ENCODE measurements at places on chromosomes 7 and 10. TPM values are rescaled to one million over a fixed set of nuclear protein-coding genes. Genes with fewer than 3 reads are reported as not detected.

Gene COL17A1
- 1.2 TPM for total RNA-seq

Gene SLC18A2
- not detected for total RNA-seq

Gene TMEM236
- total RNA-seq: 0.24 TPM

Gene INSYN2A
- not detected for total RNA-seq

Gene PIK3CG
- 4.9 TPM for total RNA-seq

Gene MSS51
- 3.5 TPM for total RNA-seq

Gene HOXA10
- 27.6 TPM for total RNA-seq

Gene ITGA8
- total RNA-seq: 0.12 TPM

Gene HOGA1
- total RNA-seq: 0.91 TPM

Gene HOXA9
- total RNA-seq: 62.9 TPM

Gene CALY
- total RNA-seq: not detected

Gene COMMD3
- 49.8 TPM for total RNA-seq

Gene WNT16
- total RNA-seq: not detected

Gene CCDC3
- 1.2 TPM for total RNA-seq

Gene NAT16
- not detected for total RNA-seq

DNA sequence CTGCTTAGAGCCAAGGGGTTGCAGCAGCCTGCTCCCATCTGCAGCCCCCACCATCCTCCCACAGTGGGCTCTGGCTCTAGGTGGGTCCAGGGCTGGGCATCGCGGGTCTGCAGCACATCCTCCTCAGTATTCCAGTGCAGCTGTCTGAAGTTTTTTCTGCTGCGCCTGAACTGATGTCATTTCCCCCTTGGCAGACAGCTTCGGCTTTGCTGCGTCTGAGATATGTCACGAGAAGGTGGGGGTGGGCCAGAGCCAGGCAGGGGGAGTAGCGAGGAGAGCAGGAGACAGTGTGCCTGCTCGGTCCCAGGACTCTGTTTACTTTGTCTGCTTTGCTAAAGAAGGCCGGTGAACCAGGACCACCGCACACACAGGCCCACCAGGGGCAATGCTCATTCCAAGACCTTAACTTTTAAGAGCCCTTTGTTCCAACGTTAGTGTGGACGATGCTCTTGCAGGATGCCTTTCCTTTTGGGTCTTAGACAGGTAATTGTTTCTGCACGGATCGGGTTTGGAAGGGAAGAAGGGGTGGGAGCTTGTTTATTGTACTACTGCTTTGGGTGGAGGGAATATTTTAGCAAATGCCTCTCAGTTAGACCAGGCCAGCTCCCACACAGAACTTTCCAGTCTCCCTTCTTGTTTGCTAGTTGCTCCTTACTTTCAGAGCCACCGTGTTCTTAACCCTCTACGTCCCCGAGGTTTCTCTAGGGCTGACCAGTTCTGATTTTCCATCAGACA lies 32.4 kb downstream of the WBP1L start:
- DNase-seq: peak; percentile 98

DNA sequence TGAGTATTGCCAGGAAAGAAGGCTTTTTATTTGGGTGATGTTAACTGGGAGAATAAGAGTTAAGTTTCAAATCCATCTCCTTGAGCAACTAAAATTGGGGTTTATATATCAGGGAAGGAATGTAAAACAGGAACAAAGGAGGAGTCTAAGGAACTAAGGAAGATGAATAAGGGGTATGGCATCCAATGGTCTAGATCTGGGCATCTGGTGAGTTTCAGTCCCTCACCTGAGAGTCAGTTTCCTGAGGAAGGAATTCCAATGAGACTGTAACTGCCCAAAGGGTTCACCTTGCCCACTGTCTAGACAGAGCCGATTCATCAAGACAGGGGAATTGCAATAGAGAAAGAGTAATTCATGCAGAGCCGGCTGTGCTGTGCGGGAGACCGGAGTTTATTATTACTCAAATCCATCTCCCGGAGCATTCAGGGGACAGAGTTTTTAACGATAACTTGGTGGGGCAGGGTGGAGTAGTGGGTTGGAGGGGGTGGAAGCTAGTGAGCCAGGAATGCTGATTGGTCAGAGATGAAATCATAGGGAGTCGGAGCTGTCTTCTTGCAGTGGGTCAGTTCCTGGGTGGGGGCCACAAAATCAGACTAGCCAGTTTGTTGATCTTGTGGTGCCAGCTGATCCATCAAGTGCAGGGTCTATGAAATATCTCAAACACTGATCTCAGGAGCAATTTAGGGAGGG lies 188.3 kb upstream of the STK17A start:
- DNase-seq: no peak

GRCh38 chr7:26668821-26669220 lies 195.6 kb downstream of the SKAP2 start:
- DNase-seq: no peak

GRCh38 chr10:14413523-14413922 lies 82.8 kb upstream of the FRMD4A start:
- DNase-seq: no peak

- no peak for DNase-seq
These were observed 61.5 kb downstream of the KCND2 start for GRCh38 chr7:120334475-120334874.

GRCh38 chr7:74657692-74658177 lies at the start of gene GTF2I:
GTF2I (plus strand) TSS chr7:74657718; CDS start chr7:74689129, 31,411 bp downstream.
- DNase-seq: no peak

- DNase-seq: no peak
These were observed 106.7 kb downstream of the CACNB2 start for GRCh38 chr10:18246967-18247366.

DNA sequence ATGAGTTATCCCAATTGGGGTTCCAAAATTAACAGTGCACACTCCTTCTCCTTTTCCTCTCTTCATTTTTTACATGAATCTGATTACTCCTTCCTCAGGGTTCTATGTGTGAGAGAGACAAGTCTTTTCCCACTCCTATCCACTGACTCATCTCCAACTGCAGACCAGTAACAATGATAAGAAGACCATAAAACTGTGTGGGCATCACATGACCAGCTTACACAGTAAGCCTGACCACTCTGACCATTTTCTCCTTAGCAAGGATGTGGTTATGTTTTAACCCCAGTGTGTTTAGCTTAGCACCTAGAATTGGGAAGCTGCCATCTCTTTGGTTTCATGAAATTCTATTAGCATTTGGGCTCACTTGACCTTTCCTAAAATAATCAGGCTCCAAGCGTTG lies 145.0 kb upstream of the CALCR start:
- no peak for DNase-seq

GRCh38 chr7:127817466-127817865 lies 165.5 kb downstream of the SND1 start:
- no peak for DNase-seq

GRCh38 chr10:125340903-125341302 lies 180.5 kb upstream of the CTBP2 start:
- no peak for DNase-seq

- DNase-seq: no peak
These were observed 11.1 kb downstream of the HTR7 start for GRCh38 chr10:90846746-90847145.

DNA sequence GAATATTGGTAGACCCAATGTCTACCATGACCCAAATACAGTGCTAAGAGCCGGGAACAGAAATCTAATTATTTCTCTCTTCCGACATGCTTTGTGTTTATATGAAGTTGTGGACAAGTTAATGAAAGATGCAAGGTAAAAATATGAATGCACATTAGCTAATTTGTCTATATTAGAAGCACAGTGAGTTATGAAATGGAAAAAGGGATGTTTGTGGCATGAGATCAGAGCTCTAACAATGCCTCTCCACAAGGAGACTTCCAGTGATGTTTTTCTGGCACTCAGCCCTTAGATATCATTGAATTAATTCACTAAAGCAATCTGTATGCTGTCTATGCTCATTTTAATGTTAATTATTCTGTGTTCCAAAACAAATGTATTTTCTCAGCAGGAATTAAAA lies 897.2 kb downstream of the CNTNAP2 start:
- no peak for DNase-seq

GRCh38 chr7:137564677-137565076 lies 221.1 kb upstream of the PTN start:
- DNase-seq: no peak

GRCh38 chr10:87550741-87551140 lies 46.0 kb downstream of the MINPP1 start:
- no peak for DNase-seq

DNA sequence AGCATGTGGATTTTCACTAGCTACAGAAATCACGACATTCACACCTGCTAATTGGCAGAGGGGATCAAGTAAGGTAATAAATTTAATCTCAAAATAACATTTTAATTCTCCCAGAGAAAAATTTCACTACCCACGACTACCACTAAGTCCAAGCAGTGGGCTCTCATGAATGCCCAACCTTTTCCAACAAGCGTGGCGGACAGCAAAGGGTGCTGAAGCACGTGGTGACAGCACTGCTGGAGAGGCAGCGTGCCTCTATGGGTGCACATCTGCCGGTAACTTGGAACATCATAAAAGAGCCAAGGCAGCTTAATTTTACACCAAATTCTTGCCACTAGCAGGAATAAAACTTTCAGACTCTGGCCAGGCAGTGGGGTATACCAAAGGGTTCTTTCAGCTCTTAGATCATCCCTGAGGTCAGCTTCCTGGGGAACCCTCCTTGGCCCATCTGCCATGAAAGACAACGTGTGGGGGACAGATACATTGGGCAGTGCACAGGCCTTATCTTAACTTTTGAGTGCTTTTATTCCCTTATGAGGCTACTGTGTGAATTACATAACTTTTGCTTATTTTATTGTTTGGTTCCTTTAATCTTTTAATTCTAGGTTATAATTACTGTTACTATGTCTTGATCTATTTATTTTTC lies 206.7 kb upstream of the KCTD7 start:
- DNase-seq: no peak

DNA sequence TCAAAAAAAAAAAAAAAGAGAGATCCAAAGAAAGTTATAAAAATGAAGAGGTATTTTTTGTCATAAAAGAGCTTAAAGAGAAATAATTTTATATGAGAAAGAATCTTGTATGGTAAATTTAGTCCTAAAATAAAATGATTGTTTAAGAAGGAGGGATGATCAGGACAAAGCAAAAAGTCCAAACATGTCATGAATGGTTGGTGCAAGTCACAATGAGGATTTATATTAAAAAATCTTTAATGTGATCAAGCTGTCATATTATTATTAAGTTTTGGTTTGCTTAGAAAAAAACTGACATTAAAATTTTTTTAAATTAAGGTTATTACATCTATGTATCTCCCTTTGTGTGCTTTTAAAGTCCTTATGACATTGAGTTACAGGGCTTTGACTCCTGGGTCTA lies 220.4 kb downstream of the TMEM26 start:
- DNase-seq: no peak

- peak; percentile 8 for DNase-seq
These were observed 201.2 kb downstream of the CCDC3 start for GRCh38 chr10:12800302-12800701.
